ENCODE measurements at places on chromosomes 16 and 17. TPM values are rescaled to one million over a fixed set of nuclear protein-coding genes. Genes with fewer than 3 reads are reported as not detected.

DNA sequence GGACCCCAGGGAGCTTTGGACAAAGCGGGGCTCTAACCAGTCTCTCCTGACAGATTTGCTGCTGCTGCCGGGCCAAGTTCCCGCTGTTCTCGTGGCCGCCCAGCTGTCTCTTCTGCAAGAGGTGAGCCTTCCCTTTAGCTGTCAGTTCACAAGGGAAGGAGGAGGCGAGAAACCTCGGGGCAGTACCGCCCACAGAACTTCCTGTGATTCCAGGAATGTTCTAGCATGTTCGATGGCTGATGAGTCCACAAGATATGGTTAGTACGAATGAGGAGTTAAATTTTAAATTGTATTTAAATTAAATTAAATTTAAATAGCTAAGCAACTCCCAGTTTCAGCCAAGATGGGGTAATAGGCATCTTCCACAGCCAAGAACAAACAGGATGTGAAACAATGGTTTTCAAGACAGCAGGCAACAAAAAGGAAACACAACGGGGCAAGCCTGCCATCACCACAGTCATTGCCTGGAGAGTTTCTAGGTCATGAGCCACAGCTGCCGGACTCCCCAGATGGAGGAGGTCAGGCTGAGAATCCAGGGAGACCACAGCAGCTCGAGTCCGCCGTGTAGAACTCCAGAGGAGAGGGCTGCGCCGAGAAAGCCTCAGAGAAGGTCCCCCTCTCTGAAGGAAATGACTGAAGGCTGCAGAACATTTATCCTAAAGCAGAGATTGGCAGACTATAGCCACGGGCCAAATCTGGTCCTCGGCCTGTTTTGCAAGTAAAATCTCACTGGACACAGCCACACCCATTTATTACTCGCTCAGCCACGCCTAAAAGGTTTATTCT lies 9.5 kb upstream of the TCF25 start:
- DNase-seq = no peak

The KCNH6 gene
- total RNA-seq = not detected

DNA sequence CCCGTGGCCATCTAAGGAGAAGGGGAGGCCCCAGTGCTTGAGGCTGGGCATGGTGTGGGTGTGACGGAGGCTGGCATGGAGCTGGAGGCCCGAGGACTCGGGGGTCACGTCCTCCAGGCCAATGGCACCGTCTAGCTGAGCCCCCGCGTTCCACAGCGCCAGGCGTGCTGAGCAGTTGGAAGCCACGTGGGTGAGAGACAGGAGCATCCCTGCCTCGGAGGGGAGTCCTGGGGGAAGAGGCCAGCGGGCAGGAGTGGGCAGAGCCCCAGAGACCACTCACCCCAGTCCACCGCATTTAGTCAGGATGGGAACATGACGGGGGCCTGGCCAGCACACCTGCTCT lies 78.8 kb downstream of the RMI2 start:
- DNase-seq = no peak

DNA sequence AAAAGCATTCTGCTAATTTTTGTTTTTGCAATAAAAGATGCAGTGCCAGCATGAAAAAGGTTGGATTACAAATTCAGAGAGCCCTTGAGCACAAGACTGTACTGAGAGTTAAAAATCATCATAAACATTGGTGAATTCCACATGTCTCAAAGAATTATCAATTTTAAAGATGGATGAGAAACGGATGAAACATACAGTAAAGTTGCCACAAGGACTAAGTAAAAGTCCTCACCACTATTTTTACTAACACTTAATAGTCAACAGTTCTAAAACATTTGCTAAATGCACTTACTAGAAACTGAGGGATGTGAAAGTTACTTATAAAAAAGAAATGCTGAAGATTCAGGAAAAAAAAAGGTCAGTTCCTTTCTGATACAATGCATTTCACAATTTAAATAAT lies 25.8 kb upstream of the NACA2 start:
- no peak for DNase-seq

The SDR42E2 gene
- total RNA-seq = 0.26 TPM

The SMIM5 gene
- 15.5 TPM for total RNA-seq

- peak; percentile 31 for DNase-seq
These were observed 834 bp upstream of the TXNDC11 start for GRCh38 chr16:11743308-11744074.

GRCh38 chr17:74351552-74352210 lies 10.0 kb downstream of the BTBD17 start:
- no peak for DNase-seq

- no peak for DNase-seq
These were observed 4.4 kb downstream of the TP53I13 start for GRCh38 chr17:29572691-29573557.

The ZSCAN10 gene
- 0.37 TPM for total RNA-seq

GRCh38 chr17:40828454-40829044 lies 6.1 kb upstream of the KRT10 start:
- no peak for DNase-seq

The SULT1A3 gene
- total RNA-seq = 19.4 TPM

The KRT20 gene
- total RNA-seq = 0.32 TPM

DNA sequence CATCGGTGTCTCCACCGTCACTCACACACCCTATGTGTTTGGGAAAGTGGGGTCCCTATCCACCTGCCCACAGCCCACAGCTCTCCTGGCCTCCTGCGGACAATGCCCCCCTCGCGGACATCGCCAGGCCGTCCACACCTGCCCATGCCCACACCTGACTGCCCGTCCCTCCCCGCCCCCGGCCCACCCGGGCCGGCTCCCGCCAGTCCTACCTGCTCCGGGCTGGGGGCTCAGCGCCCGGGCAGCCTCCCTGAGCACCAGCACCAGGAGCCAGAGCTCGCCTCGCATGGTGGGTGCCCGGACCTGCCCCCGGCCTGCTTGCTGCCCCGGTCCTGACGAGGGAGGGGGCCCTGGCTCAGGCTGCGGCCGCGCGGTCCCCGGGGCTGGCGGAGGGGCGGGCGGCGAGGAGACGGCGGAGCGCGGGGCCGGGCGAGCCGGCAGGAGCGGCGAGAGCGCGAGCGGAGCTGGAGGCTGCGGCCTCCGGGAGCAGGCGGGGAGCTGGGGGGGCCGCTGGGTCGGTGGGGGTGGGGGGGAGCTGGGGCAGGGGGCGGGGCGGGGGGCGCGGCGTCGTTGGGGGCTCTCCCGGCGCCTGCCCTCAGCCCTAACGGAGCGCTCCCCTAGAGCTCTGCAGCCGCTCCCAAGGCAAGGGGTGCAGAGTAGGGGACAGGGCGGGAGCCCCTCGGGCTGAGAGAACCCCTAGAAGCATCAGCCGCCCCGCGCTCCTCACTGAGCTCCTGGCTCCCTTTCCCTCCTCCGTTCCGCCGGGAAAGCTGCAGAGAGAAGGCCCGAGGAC lies at the start of gene PLXDC1:
TSS of gene PLXDC1 (minus strand) at position 488 of the 793 bp plus-strand sequence. CDS start at position 288, 200 bp downstream.
- no peak for DNase-seq

The ATF7IP2 gene
- 13.6 TPM for total RNA-seq

- DNase-seq = no peak
These were observed 11.7 kb upstream of the CNTNAP4 start for GRCh38 chr16:76265434-76266045.

The WFIKKN1 gene
- 1.7 TPM for total RNA-seq

DNA sequence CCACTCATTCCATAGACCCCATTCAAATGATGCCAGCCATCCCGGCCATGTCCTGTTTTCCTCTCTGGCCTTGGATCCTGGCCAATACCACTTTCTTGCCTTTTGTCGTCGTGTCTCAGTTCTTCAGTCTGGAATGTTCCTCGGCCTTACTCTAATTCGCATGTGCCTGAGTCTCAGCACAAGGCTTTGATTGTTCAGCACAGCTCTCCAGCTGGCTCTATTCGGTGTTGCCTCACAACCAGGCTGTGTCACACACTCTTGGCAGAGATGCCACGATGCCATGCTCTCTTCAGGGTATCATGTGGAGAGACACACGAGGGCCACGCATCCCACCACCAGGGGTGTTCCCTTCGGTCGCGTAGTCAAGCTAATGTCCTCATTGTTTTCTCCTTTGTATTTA lies 1.8 kb upstream of the VPS4A start:
- DNase-seq = no peak

DNA sequence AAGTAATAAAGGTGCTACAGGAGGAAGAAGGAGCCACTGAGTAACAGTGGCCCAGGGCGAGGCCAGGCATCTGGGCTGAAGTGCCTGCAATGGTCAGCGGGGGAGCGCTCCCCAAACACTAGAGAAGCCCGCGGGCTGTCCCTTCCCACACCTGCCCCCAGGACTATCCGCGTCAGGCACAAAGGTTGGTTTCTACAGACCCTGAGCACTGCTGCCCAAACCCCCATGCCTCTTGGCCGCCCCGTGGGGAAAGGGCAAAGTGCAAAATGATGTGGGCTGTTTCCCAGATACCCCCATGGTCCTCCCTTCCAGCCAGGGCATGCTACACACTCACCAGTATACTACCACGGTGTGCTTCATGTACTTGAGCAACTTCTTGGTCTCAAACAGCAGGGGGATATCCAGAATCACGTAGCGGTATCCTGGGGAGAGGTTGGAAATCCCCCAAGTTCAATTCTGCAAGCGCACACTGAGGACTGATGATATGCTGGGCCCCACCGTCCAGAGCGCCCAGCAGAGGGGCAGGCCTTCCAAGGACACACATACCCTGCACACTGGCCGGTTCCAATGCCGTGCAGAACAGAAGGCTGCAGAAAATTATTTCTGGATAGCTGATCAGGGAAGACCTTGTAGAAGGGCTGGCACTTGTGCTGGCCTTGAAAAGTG lies 21.5 kb downstream of the DCAKD start:
- no peak for DNase-seq

The DPEP1 gene
- total RNA-seq = 2.5 TPM

DNA sequence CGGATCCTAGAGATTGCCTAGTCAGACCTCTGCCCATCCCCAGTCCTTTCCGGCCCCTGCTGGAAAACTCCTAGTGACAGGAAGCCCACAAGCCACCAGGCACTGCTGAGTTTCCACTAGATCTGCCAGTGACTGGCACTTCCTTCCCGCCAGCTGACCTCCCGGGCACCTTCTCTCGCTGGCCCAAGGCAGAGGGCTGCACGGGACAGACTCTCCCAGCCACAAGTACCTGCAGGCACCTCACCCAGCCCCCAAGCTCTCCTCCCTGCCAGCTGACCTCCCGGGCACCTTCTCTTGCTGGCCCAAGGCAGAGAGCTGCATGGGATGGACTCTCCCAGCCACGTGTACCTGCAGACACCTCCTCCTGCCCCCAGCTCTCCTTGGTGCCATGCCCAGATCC lies 66.3 kb upstream of the DOC2B start:
- DNase-seq = peak; percentile 32

DNA sequence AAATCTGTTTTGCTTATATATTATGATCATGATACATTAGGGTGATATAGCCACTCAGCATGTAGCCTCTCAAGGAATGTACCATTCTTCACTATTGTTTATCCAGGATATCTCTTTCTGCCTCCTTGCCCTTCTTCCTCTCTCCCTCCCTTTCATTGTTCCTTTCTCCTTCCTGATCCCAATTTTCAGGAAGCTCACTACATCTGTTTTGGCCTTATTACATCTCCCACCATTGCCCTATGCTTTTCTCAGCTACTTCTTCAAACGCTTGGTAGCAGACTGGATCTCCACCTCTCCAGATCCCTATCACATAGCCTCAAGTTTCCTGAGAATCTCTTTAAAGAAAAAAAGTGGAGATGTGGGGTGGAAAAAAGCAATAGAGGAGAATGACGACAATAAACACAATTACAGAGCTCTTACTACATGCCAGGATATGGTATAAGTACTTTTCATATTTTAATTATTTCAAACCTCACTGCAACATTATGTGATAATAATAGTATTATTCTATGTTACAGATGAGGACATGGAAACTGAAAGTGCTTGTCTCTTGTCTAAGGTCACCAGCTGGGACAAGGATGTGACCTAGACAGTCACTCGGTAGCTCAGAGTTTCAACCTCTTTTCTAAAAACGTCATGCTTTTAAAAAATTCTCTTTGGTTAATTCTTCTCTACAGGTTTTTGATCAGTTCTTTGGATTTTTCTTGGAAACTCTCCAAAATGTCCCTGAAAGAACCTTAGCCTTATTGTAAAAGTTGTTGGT lies 959.1 kb downstream of the CDH11 start:
- no peak for DNase-seq

- no peak for DNase-seq
These were observed 66.1 kb downstream of the BCAS3 start for GRCh38 chr17:60743799-60744198.

GRCh38 chr16:457732-458400 lies 32.4 kb downstream of the RAB11FIP3 start:
- DNase-seq = no peak

DNA sequence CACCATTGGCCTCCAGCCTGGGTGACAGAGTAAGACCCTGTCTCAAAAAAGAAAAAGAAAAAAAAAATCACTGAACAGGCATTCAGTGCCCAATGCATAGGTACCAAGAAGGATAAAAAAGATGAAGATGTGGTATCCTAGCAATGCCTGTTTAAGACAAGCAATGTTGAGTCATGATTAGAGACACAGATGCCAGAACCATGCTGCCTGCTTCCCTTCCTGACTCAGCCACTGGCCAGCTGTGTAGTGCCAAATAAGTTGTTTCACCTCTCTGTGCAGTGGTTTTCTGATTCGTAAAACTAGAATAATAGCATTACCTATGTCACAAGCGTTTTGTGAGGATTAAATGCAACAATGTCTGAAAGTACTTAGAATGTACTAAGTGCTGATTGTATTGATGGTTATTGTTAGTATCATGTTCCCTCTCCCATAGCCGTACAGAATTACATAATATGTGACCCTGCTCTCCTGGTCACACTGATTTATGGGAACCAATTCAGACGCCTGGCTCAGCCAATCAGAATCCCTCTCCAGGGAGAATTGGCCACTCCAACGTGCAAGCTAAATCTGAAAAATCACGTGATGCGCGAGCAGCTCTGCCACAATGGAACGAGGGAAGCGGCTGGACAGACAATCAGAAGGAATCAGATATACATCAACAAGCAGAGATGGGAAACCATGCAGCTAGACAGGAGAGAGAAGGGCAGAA lies 241.9 kb downstream of the SLC39A11 start:
- no peak for DNase-seq

All from mucosa of gallbladder (tissue), 1 donor.